ENCODE measurements at places on chromosomes 3 and 15.

DNA sequence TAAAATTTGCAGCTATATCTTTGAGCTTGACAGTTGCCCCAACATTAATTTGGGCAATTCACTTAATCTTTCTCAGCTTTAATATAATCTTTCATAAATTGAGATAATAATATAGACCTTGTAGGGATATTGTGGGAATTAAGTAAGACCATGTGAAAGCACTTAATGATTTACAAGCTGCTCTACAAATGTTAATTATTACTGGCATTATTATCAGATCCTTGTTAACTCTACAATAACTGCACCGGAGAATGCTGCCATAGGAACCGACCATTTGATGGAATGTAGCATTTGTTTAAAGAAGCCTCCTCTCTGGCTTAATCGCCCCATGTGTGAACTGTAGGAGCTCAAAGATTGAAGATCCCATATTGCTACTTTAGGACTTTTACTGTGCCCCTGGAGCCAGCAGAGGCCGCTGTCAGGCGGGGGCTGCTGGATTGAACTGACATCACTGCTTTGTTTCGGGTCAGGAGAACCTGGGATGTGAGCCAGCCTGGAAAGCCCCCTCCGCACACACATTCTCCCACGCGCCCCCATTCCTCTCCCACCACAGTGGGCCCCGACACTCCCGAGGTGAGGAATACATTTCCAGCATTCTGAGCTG lies 154.2 kb upstream of the TNIK start:
- no peak for DNase-seq

GRCh38 chr15:39317225-39317624 lies 263.7 kb upstream of the THBS1 start:
- no peak for DNase-seq

DNA sequence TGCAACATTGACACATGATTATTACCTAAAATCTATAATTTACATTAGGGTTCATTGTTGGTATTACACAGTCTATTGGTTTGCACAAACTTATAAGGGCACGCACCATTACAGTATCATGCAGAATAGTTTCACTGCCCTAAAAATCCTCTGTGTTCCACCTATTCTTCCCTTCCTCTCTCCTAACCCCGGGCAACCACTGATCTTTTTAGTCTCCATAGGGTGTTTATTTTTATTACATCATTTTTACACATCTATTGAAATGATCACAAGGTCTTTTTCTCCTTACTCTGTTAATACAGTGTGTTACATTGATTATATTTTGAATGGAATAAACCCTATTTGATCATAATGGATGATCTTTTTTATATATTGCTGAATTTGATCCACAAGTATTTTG lies 15.5 kb upstream of the ECT2 start:
- DNase-seq: no peak

- DNase-seq: no peak
Measured at GRCh38 chr15:49721091-49721490, 100.2 kb downstream of the DTWD1 start.

- DNase-seq: no peak
Measured at GRCh38 chr15:36814708-36815107, 235.3 kb downstream of the CDIN1 start.

- no peak for DNase-seq
Measured at GRCh38 chr15:90774731-90775514, 57.8 kb downstream of the BLM start.

- DNase-seq: no peak
Measured at GRCh38 chr3:158953131-158953530, 151.3 kb downstream of the MFSD1 start.

- no peak for DNase-seq
Measured at GRCh38 chr15:65132878-65133547, 595 bp downstream of the PDCD7 start.

DNA sequence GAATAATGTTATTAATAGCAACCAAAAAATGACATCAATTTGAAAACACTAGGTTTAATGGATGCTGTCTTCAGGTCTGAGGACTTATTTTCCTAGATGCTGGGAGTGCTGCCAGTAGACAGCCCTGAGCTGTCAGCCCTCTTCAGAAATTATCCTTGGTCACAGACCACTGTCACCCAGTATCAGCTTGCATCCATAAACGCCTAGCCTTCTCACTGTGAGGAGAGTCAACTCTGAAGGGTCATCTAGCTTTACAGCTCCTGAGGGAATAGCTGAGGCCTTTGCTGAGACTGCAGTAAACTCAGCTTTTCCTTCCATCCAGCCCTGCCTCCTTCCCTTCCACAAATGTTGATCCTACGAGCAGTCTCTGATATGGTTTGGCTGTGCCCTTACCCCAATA lies 19.4 kb upstream of the MNS1 start:
- DNase-seq: no peak

GRCh38 chr3:60277361-60277800 lies 973.9 kb downstream of the FHIT start:
- no peak for DNase-seq

DNA sequence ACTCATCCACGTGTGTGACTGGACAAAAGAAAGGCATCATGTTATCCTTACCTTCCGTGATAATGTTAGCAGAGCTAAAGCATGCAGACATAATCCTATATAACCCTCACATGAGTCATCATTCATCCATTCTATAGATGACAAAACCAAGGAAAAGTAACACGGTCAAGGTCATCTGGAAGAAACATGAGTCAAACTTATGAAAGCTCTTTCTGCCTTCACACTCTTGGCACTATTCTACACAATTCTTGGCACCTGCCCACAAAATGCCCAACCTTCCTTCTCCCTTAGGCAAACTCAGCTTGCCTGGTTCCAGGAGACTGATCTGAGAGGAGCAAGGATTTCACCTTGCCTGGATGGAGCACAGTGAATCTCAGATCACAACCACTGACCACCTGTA lies 66.9 kb downstream of the PRICKLE2 start:
- DNase-seq: no peak

DNA sequence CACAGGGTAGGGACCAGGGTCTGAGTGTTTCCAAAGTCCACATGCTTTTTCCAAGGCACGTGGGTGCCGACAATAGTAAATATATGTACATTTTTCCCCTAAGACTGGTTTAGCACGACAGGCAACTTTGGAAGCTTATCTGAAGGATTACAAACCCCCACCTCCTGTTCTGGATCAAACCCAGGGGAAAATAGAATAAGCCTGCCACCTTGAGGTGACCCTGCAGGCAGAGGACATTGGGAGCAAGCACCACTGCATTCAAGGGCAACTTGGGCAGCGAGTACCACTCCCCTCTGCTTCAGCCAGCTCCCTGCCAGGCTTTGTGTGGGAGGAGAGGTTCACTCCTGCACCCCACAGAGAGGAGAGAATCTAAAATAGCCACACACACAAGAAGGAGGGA lies 44.8 kb downstream of the KBTBD12 start:
- DNase-seq: no peak

GRCh38 chr3:20669184-20669583 lies 483.2 kb upstream of the SGO1 start:
- DNase-seq: no peak

DNA sequence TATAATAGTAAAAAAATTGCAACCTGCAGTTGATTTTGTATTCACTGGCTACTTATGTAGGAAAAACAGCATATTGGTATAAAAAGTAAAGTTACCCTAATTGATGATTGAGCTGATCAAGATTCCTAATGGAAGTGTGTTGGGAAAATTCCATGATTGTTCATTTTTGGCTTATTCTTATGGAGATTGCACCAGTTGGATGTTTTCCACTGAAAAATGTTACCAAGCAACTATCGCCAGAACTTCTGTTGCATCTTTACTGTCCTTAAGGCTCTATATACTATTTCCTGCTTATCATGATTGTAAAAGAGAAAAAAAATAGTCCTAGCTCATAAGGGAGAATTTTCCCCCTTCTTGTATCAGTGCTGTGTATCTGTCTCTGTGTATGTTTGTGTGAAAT lies 48.6 kb downstream of the SLC25A26 start:
- no peak for DNase-seq

GRCh38 chr3:2099028-2099671 lies 484 bp downstream of the CNTN4 start:
- DNase-seq: no peak
